ENCODE measurements at places on chromosomes 6 and 20.

GRCh38 chr6:110250838-110251237, 70.6 kb downstream of the CDC40 start:
- DNase-seq = no peak

GRCh38 chr6:27066381-27066780, 181.1 kb upstream of the PRSS16 start:
- DNase-seq = no peak

- peak; percentile 92 for DNase-seq
Measured at GRCh38 chr6:169454204-169454871, 200.7 kb upstream of the THBS2 start.

GRCh38 chr6:20302702-20303251, 90.5 kb upstream of the MBOAT1 start:
- DNase-seq = peak; percentile 18

- DNase-seq = no peak
Measured at GRCh38 chr20:12321736-12322135, 404.0 kb downstream of the BTBD3 start.

DNA sequence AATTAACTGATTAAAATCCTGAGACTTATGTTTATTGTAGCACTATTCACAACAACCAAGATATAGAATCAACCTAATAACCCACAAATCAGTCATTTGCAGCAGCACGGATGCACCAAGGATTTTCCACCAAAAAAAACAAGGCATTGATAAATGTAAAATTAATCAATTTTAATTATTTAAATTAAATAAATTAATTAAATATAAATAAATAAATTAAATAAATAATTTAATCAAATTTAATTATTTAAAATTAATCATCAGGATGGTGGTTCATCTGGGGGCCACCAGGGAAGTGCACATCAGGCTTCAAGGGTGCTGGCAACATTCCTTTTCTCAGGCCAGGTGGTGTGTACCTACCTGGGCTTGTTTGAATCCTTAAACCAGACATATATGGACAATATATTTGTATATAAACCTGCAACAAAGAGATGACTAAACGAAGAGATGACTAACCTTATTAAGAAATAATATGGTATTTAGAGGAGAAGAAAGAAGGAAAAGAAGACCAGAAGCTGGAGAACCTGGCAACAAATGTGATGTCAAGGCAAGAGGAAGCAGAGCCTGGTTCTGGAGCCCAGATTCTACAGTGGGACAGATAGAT, 89.2 kb downstream of the CD164 start:
- DNase-seq = peak; percentile 15

DNA sequence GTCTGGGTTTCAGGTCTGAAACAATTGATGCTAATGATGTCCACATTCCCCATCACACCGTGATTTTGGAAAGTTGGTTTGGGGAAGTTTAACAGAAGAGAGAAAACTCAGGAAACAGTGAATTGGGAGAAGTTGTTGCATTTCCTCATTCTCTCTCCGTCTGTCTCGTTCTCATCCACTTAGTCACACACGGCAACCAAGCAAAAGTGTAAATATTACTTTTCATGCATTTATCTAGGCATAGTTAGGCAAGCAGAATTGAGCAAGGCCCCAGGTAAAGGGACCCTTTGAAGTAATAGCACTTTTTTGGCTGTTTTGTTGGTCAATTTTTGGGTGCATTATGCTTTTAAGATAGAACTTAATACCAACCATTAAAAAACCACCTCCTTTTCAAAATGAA, 137.0 kb upstream of the SULF2 start:
- peak; percentile 28 for DNase-seq

DNA sequence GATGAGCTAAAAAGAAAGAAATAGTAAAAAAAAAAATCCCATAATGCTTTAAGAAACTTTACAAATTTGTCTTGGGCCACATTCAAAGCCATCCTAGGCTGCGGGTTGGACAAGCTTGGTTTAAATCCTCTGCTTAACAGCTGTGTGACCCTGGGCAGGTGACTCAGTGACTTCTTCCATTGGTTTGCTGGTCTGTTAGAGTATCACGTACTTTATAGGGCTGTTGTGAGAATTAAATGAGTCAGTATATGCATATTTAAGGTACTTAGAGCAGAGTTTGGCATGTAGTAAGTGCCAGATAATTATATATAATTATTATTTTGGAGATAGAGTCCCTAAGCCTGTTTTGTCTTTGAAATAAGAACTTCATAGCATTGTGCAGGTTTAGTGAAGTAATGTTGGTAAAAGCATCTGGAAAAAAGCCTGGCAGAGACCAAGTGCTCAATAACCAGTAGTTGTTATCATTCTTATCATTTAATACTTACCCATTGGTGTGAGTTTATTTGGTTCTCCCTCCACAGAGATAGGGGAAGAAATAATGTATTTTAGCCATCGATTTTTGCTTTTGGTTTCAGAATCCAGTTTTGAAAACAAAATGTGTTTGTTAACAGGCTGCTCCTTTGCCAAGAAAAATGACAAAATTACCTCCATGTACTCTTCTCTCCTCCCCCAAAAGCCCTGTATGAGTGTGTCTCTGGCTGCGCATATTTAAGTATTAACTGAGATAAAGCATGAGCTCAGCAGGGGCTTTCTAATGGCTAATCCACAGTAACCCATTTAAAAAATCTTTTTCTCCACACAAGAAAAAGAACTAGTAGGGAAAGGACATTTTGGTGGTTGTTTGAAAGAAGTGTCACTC, 67.2 kb downstream of the FOXO3 start:
- peak; percentile 88 for DNase-seq

GRCh38 chr20:18059603-18060002, 1.9 kb upstream of the OVOL2 start:
- DNase-seq = no peak

DNA sequence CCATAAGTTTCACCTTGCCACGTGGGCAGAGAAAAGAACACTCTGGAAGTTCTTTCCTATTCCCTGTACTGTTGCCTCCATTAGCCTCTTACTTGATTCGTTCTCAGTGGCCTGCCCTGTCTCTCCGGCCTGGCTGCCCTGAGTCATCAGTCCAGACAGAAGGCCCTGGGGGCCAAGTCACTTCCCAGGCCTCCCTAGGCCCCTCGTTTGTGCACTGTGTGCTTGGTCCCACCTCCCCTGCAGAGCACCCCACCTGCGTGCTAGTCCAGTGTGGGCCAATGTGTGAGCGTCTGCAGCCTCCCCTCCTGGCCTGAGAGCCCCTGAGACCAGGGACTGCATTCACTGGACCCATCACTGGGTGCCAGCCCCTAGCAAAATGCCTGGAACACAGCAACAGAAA, 191.2 kb upstream of the RREB1 start:
- DNase-seq = peak; percentile 40

DNA sequence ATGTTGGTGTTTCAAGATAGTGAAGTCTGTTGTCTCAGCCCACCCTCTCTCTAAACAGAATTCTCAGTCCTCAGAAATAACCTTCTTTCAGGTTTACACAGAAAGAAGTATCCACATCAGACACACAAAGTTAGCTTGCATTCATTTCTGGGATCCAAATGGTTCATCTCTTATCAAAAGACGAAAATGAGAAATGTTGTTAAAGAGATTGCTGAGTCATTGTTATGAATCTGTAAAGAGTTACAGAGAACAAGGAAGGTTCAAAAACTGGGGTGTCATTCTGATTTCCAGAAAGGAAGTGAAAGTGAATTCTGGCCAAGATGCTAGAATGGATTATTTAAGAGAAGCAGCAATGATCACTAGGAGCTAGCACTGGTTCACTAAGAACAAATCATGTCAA, 90.5 kb upstream of the ATXN1 start:
- DNase-seq = peak; percentile 14
